ENCODE measurements at places on chromosomes 7 and 10. TPM values are rescaled to one million over a fixed set of nuclear protein-coding genes. Genes with fewer than 3 reads are reported as not detected.

- no peak for DNase-seq
Observed at GRCh38 chr10:22606164-22606614, 108.2 kb downstream of the PIP4K2A start.

DNA sequence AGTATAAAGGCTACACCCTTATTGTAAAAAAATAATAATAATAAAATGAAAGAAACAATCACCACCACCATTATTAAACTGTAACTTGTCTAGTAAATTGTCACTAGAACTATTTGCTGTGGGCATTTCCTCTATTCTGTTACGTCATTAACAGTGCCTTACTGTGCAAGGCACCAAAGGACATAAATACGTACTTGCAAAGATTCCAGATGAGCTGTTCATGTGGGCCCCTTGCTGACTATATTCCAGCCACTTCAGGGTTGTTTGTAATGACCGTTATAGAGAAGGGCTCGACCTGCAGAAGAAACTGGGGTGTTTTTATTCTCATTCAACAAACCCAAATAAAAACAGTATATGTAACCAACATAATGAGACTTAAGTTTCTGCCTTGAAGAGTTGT lies 60.4 kb downstream of the KLRG2 start:
- no peak for DNase-seq

- DNase-seq, result no peak
Observed at GRCh38 chr10:83190614-83191013, 948.7 kb upstream of the GHITM start.

DNA sequence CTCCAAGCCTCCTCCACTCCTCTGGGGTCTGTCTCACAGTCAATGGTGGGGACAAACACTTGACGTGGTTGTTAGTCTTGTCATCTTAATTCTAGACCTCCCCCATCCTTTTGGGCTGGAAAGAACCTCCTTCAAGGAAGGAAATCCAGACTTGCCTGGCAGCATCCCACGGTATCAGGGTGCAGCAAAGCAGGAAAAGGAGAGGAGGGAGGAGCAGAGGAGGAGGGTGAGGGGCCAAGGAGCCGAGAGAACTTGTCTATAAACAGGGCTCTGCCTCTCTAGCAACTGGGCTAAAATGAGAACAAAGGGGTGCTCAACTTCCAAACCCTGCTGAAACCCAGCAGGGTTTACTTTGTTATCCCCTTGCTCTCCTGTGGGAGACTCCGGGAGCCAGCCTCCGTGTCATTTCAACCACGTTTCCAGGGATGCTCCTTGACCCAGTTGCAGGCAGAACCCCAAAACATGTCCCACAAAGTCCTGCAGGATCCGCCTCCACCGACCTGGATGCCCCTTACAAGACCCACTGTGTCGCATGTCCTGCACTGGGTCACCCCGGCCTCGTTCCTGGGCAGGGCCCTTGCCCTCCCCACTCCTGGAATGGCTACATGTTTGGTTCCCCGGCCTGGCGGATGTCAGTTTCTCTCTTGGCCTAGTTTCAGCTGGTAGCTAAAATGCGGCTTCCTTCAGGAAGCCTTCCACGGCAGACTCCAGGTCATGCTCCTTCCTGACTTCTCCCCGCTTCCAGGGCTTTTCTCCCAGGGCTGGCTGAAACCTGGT lies 69.7 kb upstream of the MGMT start:
- DNase-seq, result no peak

GRCh38 chr10:25304606-25305005 lies 129.8 kb downstream of the GPR158 start:
- no peak for DNase-seq

DNA sequence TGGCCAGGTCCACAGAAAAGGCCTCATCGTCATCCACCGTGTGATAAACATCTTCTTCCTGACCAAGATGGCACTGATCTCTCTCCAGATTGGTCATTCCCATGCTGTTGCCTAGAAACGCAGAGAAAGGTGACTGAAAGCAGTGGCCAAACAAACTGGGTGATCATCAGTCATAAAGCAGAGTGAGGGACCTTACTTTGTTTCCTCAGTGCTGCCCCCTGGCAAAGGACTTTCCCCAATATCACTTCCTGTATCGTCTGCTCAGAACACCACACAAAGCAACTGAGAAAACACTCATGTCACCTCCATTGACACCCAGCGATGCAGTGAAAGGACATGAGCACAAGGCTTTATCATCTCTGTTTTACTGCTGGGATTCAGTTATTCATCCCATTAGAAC lies 40.0 kb upstream of the TM9SF3 start:
- DNase-seq, result no peak

DNA sequence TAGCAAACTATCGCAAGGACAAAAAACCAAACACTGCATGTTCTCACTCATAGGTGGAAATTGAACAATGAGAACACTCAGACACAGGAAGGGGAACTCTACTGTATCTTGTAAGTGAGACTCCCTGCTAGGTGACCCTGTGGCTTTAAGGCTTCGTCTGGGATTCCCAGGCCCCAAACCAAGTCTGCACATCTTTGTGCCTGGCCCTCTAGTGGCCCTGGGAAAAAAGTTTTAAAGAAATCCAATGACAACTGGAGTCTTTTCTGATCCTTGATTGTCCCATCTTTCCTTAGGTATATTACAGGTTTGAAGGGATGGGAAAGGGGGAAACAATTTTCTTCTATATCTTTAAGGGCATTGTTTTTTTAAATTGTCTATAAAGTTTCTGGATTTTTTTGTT lies 10.6 kb upstream of the LIPM start:
- no peak for DNase-seq

Gene NPSR1
- total RNA-seq, result not detected

Gene XRCC2
- 0.50 TPM for total RNA-seq
